ENCODE measurements at places on chromosomes 2 and 18.

DNA sequence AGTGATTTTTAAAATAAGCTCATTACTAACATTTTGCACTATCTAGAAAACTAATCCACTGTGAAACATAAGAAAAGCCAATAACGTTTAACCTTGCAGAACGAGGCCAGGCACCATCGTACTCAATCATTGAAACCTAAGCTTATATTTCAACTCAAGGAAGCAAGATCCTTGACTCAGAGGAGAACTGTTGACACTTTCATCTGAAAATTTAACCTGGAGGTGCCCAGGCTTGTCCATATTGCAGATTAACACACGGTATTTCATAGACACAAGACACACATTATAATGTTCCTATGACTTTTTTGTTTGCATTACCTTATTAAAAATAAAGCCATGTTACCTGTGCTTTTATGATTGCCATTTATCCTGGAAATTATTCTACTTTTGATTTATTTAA, 89.6 kb downstream of the ZNF385B start:
- DNase-seq: no peak

DNA sequence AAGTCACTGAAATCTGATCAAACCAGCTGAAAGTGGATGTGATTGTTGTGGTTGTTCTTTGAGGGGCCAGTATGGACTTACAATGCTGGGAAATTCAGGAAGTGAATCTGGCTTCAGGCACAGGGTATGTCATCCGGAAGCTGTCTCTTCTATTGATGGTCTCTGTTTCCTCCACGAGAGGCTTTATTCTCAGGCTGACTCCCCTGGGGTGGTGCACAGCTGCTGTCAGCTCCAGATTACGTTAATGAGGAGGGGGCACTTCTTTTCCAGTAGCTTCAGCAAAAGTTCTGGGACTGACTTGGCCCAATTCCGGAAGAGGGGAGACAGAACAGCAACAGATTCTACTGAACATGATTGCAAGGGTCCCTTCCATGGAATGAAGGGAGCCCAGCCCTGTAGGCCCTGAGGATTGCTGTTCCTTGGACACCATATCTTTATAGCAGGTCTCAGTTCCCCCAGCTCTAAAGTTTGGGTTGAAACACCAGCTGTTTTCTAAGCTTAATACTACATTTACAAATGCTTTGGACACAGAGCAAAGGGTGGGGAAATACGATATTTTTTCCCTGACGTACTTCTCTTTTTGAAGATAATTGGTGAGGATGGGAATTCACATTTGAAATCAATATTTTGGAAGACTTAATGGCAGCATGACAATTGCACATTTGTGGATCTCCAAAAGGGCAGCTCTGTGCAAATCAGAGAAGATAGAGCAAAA, 400.9 kb downstream of the TSN start:
- DNase-seq: no peak

DNA sequence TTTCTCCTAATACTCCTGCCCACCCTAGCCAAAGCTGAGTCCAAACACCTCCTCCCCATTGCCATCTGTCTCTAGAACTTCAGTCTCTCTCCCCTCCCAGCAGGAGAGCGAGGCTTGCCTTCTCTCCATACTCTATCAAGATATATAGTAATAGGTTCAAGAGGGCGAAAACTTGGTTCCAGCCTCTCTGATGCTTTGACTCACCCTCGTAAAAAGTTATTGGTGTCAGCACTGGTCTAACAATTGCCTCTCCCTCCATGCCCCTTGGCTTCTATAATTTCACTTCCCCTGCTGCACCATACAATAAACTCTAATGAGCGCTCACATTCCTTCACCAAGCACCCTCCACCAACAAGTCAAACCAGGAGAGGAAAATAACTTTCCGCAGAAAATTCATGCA, 797.3 kb downstream of the BCL11A start:
- DNase-seq: no peak

GRCh38 chr2:129802290-129802689, 177.2 kb upstream of the RAB6C start:
- DNase-seq: no peak

DNA sequence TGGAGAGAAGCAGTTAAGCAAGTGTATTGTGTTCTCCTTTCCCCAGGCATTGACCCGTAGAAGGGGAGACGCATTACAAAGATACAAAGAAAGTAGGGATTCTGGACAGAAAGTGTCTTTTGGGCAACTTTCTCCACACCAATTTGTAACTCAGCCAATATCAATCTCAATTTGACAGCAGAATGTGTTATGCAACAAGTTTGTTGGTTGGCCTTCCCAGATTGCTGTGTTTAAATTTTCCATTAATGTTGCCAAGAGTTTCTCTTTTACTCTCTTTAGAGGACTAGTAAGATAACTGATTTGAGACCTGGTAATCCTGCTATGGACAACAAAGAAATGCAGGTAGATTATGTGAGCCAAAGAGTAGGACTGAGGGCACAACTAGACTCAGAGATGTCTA, 279.6 kb downstream of the ZNF804A start:
- no peak for DNase-seq

DNA sequence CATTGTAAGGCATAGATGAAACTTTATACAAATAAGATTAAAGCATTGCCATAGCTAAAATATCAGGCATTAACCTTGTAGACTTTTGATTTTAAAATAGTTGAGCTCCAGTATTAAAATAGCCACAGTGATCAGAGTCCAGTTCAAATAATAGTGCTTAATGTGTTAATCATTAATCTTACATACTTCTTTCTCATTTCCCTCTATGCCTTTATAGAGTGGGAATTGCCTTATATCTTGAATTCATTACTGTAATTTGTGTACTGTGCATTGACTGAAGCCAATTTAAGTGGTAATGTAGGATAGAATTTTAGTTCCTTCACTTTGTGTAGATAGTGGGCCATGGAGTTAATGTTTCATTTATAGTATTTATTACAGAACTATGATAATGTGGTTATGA, 549.2 kb upstream of the VWC2L start:
- DNase-seq: no peak

DNA sequence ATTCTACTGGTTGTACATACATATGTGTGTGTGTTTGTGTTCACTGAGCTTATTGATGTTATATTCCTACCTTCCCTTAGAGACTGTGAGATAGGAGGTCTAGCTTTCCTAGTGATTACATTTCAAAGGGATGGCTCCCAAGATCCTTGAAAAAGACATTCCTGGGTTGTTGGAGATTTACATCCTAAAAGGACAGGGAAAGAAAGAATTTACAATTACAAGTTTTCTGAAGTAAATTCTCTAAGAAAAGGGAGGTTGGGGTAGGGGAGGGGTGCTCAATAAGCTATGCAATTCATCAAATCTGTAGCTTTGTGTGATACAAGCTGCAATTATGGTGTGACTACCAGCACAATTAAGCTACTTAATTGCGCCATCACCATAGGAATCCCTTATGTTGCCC, 284.3 kb downstream of the NUP35 start:
- no peak for DNase-seq

DNA sequence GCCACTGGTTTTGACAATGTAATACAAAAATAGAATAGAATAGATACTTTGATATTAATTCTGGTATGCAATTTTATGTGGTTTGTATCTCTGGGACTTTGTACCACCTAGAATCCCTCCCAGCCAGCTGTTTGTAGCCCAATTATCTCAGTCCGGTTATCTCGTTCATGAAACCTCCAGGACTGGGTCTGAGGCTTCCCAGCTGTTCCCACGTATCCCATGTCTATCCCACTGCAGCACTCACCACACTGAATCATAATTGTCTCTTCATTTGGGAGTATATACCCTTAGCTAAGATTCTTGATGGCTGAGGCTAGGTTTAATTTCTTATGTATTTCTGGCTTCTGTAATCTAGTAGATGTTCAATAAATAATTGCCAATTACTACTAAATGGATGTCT, 104.4 kb upstream of the MAPRE2 start:
- no peak for DNase-seq

DNA sequence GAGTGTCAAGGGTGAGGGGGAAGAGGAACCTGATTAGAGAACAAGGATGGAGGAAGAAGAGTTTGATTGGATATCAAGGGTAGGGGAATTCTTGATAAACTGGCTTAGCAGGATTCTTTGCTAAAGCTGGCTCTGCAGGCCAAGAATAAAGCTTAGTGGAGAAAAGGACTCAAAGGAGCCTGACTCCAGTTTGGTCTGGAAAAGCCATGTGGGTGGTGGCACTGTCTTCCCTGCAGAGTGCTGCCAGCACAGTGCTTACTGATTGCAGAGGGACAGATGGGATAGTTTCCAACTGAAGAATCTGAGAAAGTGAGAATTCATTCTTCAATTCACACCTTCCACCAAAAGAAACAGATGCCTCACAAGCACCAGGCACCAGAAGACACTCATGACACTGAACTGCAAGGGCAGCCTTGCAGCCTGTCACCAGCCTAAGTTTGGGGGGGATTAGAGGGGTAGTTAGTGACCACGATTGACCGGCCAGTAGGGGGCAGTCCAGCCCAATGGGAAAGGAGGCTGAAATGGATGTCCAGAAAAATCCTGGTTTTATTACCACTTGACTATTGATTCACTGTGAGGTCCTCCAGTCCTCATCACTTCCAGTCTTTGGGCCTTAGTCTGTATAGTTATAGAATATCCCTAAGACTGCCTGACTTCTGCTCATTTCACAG, 334.5 kb downstream of the SMAD2 start:
- no peak for DNase-seq

- no peak for DNase-seq
Observed at GRCh38 chr2:184541591-184541990, 56.7 kb upstream of the ZNF804A start.

- DNase-seq: no peak
Observed at GRCh38 chr2:200488169-200488568, 21.7 kb downstream of the KCTD18 start.

DNA sequence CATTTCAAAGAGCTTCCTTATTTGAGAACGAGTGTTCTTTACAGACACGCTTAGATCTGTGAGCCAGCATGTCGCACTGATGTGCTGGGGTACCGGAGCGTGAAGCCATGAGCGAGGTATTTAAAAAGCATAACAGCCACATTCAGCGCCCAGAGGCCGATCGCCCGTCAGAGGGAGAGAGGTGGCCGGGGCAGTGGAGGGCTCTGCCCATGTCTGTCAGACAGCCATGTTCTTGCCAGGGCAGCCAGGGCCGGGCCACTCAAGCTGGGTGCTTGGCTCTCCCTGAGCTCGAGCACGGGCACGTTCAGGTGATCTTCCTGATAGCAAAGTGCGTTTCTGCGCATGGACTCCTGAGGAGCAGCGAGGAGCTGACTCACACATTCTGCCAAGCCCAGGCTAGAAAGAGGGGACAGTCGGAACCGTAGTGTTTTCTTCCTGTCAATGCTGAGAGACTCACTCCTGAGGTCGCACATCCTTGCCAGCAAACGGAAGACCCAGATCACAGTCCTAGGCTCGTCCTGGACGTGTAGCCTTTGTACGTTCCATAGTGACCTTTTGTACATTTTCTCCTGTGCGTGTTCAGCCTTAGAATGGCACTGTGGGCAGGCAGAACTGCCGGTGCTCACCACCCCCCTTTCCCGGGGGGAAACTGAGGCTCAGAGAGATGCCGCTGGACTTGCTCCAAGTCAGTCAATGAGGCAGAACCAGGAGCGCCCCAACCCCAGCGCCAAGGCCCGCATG, 100.7 kb downstream of the NFATC1 start:
- DNase-seq: no peak

GRCh38 chr18:67634631-67635338, 118.3 kb upstream of the DSEL start:
- DNase-seq: no peak

DNA sequence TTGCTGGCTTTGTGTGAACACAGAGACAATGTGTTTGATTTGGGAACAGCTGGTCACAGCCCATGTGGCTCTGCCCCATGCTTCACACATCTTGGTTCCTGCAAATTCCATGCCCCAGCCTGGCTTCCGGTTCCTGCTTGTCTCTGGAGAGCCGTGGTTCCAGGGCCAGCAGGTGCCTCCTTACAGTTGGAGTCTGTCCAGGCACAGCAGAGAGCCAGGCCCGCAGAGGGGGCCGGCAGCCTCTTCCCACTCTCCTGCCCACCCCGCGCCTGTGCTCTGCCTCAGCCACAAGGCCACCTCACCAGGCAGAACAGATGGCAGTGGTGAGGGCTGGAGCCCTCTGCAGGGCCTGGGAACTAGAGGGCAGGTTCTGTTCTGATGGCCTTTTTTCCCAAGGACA, 81.5 kb downstream of the LDLRAD4 start:
- DNase-seq: no peak

DNA sequence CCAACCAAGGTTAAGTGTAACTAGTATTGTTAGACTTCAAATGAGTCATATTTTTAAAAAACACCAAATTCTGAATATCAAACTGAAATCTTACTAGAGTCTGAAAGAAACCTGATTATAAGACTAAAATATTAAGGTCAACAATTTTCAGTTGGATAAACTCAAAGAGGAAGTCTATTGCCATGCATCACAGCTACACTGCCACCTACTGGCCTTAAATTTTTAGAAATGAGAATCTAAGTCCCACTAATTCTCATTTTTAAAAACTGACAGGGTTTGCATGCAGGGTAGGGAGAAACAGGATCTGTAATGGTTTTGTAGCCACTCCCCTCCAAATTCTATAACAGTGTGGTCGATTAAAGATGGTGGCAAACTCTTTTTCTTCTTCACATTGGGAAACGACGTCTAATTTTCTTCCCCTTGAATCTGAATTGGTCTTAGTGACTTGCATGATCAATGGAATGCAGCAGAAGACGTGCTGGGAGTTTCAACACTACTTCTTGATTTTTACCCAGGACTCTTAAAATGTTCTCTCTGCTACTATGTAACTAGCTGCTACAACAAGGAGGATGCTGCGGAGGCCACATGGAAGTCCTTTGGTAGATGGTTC, 176.1 kb upstream of the SESTD1 start:
- peak; percentile 37 for DNase-seq

DNA sequence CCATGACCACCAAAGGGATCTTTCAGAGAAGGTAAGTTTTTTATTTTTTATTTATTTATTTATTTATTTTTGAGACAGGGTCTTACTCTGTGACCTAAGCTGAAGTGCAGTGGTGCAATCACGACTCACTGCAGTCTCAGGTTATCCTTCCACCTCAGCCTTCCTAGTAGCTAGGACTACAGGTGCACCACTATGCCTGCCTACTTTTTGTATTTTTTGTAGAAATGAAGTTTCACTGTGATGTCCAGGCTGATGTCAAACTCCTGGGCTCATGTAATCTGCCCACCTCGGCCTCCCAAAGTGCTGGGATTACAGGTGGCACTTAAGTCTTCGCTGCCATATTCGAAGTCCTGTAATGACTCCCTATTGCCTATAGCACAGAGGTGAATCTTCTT, 342.5 kb downstream of the CYRIA start:
- DNase-seq: no peak

GRCh38 chr2:5932556-5933469, 240.6 kb downstream of the SOX11 start:
- no peak for DNase-seq
